Activated naive CD4-positive, alpha-beta T cell (primary cell): ENCODE measurements at places on chromosomes 2 and 18.

DNA sequence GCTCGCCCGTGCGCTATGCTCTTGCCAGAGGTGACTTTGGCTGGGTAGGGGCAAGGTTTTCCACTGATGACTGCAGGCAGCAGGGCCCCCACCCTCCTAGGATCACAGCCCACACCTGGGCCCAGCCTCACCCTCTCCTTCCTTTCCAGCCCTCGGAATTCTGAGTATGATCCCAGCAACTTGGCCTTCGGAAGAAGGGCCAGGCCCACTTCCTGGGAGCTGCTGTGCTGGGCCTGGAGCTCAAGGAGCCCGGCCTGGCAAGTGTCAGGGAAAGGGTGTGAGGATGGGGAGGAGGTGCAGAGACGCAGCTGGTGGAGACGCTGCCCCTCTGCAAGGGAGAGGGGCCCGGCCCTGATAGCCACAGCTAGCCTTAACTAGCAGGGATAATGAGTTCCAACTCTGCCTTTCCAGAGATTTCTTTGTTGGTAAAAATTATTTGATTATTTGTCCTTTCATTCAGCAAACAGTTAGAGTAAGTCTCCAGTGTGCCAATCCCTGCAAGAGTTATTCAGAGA lies 1.7 kb upstream of the CNDP1 start:
- DNase-seq: no peak

GRCh38 chr2:24494410-24494809 lies 3.4 kb downstream of the NCOA1 start:
- DNase-seq: no peak

- no peak for DNase-seq
Measured at GRCh38 chr2:29475499-29475898, 360.3 kb downstream of the CLIP4 start.

- no peak for DNase-seq
Measured at GRCh38 chr2:151907286-151908203, 79.3 kb upstream of the ARL5A start.

- DNase-seq: no peak
Measured at GRCh38 chr2:1049691-1050090, 99.0 kb downstream of the SNTG2 start.

GRCh38 chr18:2480536-2480935 lies 90.8 kb downstream of the METTL4 start:
- no peak for DNase-seq

- DNase-seq: no peak
Measured at GRCh38 chr2:63862806-63863205, 21.1 kb downstream of the UGP2 start.

DNA sequence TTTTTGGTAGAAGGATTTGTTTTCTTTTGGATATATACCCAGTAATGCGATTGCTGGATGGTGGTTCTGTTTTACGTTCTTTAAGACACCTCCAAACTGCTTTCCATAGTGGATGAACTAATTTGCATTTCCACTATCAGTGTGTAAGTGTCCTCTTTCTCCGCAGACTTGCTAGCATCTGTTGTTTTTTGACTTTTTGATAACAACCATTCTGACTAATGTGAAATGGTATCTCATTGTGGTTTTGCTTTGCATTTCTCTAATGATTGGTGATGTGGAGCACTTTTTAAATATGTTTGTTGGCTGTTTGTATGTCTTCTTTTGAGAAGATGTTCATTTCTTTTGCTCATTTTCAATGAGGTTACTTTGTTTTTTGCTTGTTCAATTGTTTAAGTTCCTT lies 260.9 kb upstream of the CWC22 start:
- DNase-seq: no peak

- no peak for DNase-seq
Measured at GRCh38 chr2:176002688-176003210, 682 bp upstream of the LNPK start.
